ENCODE measurements at places on chromosomes 12 and 14.

DNA sequence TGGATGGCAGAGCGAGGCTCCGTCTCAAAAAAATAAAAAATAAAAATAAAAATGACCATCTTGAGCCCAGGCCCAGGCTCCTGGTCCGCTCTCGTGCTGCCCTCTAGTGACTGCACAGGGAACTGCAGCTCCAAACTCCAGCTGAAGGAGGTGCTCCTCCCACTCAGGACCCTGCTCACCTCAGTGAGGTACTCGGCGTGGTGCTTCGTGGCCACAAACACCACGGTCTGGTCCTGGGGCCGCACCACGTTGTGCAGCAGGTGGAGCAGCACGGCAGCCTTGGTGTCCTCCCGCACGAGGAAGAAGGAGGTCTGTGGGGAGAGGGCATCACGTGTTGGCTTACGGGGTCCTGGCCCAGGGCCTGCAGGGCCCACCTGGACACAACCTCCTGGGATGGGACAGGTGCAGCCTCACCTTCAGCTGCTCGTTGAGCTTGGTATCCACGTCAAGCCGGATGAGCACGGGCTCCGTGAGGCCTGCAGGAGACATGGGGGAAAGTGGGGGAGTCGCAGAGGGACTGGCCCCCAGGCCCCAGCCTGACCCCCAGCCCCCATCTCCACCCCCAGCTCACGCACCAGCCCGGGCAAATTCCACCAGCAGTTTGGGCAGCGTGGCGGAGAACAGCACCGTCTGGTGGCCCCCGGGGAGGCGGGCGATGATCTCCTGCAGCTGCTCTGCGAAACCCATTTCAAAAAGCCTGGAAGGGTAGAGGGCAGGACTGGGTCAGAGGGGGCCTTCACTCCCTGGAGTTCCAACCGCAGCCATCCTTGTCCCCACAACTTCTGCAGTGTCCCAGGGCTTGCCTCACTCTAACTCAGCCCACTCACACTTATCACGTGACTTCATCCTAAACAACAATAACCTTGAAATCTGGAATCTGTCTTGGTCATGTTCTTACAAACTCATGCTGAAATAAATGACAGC, 10.6 kb downstream of the DDX54 start:
- no peak for DNase-seq

DNA sequence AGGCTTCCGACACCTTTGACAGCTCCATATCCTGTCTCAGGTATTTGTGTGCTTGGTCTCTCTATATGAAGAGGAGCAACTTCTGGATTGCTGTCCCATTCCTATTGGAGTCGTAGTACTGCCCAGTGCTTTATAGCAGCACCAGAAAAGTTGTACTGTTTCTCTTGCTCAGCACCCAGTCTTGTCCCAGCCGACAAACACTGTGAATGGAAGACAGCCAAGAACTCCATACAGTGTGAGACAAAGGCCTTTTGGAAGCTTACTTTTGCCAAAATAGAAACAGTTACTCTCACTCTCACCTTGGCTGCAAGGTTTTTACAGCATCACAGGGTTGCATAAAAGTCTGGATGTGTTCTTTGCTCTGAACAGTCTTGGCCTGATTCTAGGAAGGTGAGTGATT, 105.3 kb downstream of the TGFB3 start:
- peak; percentile 36 for DNase-seq

DNA sequence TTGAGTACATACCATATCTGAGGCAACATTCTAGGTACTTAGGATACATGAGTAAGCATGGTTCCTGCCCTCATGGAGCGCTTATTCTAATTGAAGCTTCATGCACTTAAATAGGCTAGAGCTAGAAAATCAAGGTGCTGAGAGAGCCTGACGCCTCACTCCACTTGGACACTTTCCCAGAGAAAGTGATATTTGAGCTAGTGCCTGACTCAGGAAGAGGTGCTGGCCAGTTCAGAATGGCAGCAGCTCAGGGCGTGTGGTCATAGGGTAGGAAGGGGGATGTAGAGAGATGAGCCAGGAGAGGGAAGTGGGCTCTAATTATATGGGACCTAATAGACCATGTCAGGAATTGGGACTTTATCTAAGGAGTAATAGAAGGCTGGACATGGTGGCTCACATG, 33.3 kb downstream of the TULP3 start:
- DNase-seq = peak; percentile 31

DNA sequence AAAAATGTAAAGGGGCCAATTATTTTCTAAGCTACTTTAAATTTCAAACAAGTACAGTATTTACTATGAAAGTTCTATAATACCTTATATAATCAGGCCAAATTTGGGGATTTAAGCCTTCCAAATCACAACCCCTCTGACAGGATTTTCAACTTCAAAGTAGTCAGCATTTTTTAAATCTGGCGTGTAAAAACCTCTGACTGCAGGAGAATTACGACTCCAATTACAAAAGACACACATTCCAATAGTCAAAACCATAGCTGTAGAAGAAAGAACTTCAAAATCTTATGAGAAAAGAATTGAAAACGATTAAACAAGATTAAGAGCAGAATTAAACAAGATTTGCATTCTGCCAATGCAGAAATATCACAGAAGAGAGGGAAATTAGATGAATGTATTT, 12.7 kb downstream of the OSBPL8 start:
- no peak for DNase-seq

GRCh38 chr12:27451036-27451825, 4.7 kb downstream of the SMCO2 start:
- no peak for DNase-seq

- DNase-seq = no peak
These were observed 119.9 kb upstream of the PLEKHG7 start for GRCh38 chr12:92582893-92583292.
